Mesothelial cell of epicardium (in vitro differentiated cells): ENCODE measurements at places on chromosomes 11 and 22. TPM values are rescaled to one million over a fixed set of nuclear protein-coding genes. Genes with fewer than 3 reads are reported as not detected.

Gene TMEM45B
- 0.69 to 0.81 TPM (median 0.80 TPM) in 3 replicates for total RNA-seq

Gene SCGB1A1
- total RNA-seq, result not detected in 3 replicates

Gene OR52H1
- total RNA-seq, result 0.73 to 1.6 TPM (median 1.3 TPM) in 3 replicates

Gene CYB5R2
- total RNA-seq, result 63.6 to 74.4 TPM (median 67.0 TPM) in 3 replicates

Gene TEAD1
- 156 to 163 TPM (median 161 TPM) in 3 replicates for total RNA-seq

Gene RIC3
- 1.9 to 2.4 TPM (median 2.1 TPM) in 3 replicates for total RNA-seq

Gene AMOTL1
- total RNA-seq, result 77.0 to 78.5 TPM (median 77.8 TPM) in 3 replicates
